SJSA1 (cell line): ENCODE measurements at places on chromosomes 12 and 14. TPM values are rescaled to one million over a fixed set of nuclear protein-coding genes. Genes with fewer than 3 reads are reported as not detected.

The SLC7A8 gene
- total RNA-seq, result 0.45 TPM in 1 of 2 replicates, not detected in the other

DNA sequence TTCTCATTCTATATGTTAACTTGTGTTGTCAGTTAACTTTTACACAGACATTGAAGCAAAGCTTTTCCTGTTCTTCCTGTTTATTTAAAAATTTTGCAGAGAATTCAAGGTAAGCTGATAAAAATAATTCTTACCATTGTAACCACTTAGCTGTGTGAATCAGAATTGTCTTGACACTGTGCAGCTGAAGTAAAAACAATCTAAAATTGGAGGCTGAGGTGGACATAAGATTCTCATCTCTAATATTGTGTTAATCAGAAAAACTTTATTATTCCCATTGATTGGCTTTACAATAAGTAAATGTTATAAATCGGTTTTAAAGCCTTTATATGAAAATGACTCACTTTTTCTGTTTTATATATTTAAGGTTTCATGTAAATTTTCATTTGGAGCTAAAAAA is 240.3 kb upstream of the PLEKHG7 start:
- H3K4me3 ChIP-seq, result no peak overlapping the region
- H3K27ac ChIP-seq, result no peak overlapping the region
- no peak for DNase-seq
- 0 out of 2 replicates have a peak, but pooled peaks cover 3% of the 10 kb centered on the region for H3K27me3 ChIP-seq

The SLC24A4 gene
- 0.03 TPM in 1 of 2 replicates, not detected in the other for total RNA-seq

The KRT6C gene
- not detected in 2 replicates for total RNA-seq

The PLA2G1B gene
- not detected in 2 replicates for total RNA-seq

The GLI1 gene
- total RNA-seq, result 225 and 323 TPM in 2 replicates

DNA sequence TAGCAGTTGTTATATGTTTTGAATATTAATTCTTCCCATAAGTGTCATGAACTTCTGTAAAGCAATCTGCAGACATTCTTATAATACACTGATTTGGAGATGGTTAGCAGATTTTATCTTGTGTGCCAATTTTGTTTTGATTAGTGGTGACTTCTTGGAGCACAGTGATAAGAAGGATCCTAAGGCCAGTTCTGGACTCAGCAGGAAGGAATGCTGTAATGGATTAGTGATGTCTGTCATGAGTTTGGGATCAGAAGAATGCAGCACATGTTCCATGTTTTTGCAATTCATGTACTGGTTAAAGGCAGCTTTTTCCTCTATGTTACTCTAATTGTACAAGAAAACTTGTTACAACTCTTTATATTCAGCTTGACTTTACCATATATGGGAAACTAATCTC is 91.5 kb downstream of the UNC79 start:
- no peak for DNase-seq
- no peaks in the 10 kb centered on the region for H3K27me3 ChIP-seq
- no peak overlapping the region for H3K27ac ChIP-seq
- H3K4me3 ChIP-seq, result no peak overlapping the region
- no peaks in the 10 kb centered on the region for H3K36me3 ChIP-seq

GRCh38 chr14:100605706-100606686 is 18.8 kb upstream of the BEGAIN start:
- no peaks in the 10 kb centered on the region for H3K36me3 ChIP-seq
- H3K27me3 ChIP-seq, result peaks cover 9% of the 10 kb centered on the region
- no peak overlapping the region for H3K4me3 ChIP-seq
- DNase-seq, result no peak
- H3K27ac ChIP-seq, result no peak overlapping the region
- H3K4me1 ChIP-seq, result no peaks in the 10 kb centered on the region

DNA sequence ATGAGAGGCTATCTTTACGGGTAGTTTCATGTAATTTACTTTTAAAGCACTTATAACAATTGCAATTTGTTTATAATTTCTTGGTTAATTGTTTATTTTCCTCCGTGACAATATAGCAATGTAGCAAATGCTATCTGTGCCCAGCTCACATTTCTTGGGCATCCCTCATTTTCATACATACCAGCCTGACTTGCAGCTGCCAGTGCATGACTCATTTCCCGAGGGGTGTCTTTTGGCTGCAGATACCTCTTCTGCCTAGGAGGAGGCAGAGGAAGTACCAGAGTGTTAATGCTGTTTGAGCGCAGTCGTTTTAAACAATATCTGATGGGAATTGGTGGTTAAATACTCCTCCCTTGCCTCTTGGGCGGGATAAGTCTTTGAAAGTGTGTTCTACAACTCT is 104.2 kb upstream of the ABCD2 start:
- no peak overlapping the region for H3K4me3 ChIP-seq
- no peaks in the 10 kb centered on the region for H3K36me3 ChIP-seq

The FOXG1 gene
- not detected in 2 replicates for total RNA-seq

- H3K36me3 ChIP-seq, result no peaks in the 10 kb centered on the region
- no peaks in the 10 kb centered on the region for H3K4me1 ChIP-seq
- H3K4me3 ChIP-seq, result no peak overlapping the region
- H3K27ac ChIP-seq, result no peak overlapping the region
- DNase-seq, result no peak
- no peaks in the 10 kb centered on the region for H3K27me3 ChIP-seq
These were observed 22.9 kb upstream of the NR1H4 start for GRCh38 chr12:100450735-100451134.

DNA sequence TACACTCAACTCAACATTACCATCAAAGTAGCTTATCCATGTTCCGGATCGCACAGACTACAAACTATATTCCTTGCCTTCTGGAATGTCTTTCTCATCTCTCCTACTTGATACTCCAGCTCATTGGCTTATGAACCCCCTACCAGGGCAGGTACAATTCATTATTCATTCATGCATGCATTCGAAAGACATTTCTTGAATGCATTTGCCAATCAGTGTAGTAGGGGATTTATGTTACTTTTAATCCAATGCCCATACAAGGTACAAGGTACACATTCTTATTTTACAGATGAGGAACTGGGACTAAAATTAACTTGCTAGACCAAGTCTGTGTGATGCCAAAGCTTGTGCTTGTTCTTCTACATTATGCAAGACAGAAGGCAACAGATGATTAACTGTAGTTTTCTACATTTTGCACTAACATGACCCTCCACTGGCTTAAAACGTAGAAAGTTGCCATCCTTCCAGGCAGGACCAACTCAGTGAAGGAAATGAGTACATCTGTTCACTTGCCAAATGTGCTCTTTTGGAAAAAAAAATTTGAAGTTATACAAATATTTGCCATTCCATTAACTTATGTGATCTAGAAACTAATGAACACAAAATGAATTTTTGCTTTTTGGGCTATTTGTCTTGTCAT is 53.8 kb upstream of the KCNJ8 start:
- no peaks in the 10 kb centered on the region for H3K27me3 ChIP-seq
- no peaks in the 10 kb centered on the region for H3K36me3 ChIP-seq
- H3K4me3 ChIP-seq, result no peak overlapping the region
- no peak for DNase-seq
- no peaks in the 10 kb centered on the region for H3K4me1 ChIP-seq
